ENCODE measurements at places on chromosomes 13 and 19.
A peak's percentile ranks its signal among the peaks of the same experiment; 100 is the strongest.

DNA sequence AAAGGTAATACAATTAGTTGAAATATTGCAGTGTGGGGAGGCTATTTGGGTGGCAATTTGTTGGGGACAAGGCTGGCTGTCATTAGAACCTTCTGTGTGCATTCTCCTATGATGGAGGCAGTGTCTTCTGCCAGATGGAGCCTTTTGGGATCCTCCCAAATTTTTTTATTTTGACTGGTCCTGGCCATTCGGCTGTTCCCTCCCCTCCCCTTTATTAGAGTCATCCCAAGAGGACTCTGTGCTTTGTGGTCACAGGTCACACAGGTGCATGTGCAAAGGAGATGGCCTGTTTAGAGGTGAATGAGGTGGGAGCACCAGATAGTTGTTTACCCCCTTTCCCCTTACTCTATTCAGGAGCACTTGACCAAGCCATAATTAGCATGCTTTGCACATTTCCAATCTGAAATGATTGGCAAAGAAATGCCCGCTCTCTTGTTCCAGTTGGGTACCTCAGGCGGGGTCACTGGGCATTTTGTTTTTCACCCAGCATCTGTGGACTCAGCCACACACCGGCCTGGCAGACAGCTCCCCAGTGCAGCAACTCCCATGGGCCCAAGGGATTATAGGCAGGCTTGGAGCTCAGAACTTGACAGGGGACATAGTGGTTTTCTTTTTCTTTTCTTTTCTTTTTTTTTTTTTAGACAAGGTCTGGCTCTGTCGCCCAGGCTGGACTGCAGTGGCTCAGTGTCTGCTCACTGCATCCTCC, 19.8 kb downstream of the GATAD2A start:
- DNase-seq: no peak

DNA sequence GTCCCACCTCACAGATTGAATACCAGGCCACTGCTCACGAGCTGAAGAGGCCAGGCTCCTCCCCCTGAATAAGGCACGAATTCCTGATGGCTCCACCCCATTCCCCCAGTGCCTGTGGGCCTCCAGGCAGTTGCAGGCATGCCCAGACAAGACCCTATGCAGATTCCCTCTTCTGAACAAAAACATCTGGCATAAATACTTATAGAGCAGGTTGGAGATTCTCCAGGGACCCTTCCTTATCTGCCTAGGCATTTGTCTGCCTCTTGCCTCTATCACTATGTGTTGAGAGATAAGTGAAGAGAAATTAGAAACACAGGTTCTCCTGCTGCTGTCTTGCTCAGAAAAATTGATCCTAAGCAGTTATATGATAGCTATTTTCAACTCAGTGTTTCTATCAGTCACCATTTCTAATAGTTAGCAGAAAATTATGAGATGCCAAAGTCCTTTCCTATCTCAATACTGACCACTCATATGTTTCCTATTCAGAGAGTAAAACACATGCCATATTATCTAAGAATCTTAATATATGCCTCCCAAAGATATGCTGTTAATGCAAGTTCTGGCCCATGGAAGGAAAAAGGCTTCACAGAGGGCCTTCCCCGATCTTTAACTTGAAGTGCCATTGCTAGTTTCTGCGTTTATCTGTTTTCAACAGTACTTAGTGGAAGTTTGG, 364.0 kb downstream of the KCTD12 start:
- DNase-seq: no peak

GRCh38 chr13:83839146-83839545, 43.1 kb downstream of the SLITRK1 start:
- no peak for DNase-seq

DNA sequence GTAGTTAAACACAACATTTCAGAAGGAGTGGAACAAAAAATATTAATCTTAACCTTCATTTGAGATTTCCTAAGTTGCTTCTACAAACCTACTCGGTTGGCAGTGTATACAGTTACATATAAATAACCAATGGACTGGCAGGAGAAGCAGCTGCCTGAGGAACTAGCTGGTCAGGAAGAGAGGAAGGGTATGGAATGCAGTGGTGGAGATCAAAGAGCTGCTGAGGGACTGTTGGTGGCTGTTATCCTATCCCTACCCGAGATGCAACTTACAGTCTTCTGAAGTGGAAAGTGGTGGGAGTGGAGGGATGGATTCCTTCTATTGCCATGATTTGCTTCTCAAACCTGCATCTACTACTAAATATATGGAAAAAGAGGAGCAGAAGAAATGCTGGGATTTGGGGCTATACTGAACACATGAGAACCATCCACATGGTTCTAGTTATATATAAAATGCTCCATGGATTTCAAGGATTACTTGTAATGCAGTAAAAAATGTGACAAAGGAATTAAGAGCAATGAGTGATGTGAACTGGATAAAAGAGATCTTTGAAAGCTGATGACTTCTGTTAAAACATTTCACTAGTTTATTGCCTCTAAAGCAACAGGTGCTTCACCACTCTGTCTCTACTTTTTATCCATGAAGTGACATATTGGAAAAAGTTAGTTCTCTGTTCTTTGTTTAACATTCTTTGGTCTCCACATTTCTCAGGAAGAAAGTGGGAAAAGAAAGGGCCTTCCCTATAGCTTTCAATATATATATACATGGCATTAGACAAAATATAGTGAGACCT, 29.9 kb downstream of the MICU2 start:
- no peak for DNase-seq

DNA sequence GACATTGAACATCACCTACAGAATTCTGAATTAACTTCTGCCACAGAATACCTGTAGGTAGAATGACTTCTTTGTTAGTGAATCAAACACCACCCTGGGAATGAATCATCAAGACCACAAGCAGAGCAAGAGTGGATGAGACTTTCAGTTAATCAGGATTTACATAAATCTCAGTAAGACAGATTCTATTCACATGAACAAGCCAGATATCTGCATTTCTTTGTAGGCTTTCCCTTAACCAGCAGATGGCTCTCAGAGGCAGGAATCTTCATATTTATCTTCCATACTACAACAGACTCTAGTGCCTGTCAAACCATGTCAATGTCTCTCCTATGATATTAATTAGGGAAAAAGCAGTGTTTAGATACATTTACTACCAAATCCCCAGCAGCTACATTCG, 412.1 kb downstream of the KLF12 start:
- no peak for DNase-seq

DNA sequence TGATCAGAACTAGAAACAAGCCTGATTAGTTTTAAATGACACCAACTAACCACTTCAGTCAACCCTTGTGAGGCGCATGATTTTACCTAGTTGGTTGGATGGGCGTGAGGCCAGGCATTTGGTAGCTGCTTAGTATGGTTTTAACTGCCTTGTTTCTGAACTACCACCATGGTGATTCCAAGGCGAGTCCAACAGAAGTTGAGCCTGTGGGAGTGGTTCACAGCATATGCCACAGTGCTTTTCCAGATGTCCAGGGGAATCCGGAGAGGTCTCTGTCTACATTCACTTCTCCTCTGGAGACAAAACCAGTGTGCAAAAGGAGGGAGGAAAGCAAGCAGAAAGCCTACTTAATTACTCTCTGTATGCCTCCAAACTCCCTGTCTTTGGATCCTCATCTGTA, 524.1 kb downstream of the GPC6 start:
- no peak for DNase-seq

DNA sequence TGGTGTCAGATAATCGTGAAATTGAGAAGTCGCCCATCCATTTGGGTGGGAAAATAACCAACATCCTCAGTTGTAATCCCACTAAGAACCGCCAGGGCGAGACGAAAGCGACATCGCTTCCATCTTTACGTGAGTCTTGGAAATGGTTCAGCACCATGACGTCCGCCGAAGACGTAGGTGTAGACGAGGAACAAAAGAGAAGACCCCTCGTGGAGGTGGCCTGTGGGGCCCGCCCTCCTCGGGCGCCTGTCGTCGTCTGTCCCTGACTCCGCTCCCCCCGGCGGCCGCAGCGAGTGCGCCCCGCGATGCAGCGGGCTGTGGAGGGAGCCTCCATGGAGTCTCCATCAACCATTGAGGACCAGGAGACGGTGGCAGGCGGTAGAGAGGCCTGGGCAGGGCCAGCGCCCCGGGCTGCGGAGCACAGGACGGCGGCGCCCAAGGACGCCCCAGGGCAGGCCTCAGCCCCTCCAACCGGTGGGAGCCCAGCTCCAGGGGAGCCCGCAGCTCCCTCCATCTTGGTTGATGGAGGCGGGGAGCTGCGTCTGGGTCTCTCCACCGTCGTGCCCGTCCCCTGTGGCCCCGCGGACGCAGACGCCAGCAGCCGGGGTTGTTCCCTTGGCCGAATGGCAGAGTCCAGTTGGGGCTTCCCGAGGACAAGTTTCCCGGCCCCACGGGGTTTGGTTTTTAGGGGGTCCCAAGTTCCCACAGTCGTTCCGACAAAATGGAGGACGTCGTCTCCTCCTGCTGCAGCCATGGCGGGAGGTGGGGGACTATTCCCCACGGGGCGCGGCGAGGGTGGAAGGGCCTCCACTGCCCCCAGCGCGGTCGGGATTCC, 990 bp upstream of the ZMYM2 start:
- peak; percentile 72 for DNase-seq

- DNase-seq: peak; percentile 24
Measured at GRCh38 chr19:5891938-5892771, 11.4 kb downstream of the NDUFA11 start.

GRCh38 chr13:51269039-51269438, 46.8 kb downstream of the FAM124A start:
- no peak for DNase-seq

GRCh38 chr13:111470933-111471332, 150.5 kb downstream of the TEX29 start:
- no peak for DNase-seq

DNA sequence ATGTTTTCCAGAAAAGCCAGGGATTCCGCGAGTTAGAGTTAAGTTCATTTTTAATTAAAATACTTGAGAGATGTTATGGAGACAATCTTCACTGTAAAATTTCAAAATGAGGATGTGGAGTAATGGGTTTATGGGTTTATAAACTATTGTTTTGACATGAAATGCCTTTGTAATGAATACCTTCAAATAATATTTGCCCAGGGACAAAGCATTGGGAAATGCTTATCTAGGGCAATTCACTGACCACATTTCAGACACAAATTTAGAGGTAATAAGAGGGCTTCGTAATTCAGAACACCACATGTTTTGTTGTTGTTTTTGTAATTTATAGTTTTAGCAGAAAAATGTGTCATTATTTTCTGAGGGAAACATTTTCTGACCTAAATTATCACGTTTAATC, 241.1 kb upstream of the ATXN8OS start:
- DNase-seq: no peak

Data from stimulated activated CD4-positive, alpha-beta T cell treated with anti-CD3 and anti-CD28 coated beads, Interleukin-12 subunit alpha, Interleukin-12 subunit beta, amount 100 ng/mL, for 4 hours (primary cell).